ENCODE measurements at places on chromosomes 12 and 14.

DNA sequence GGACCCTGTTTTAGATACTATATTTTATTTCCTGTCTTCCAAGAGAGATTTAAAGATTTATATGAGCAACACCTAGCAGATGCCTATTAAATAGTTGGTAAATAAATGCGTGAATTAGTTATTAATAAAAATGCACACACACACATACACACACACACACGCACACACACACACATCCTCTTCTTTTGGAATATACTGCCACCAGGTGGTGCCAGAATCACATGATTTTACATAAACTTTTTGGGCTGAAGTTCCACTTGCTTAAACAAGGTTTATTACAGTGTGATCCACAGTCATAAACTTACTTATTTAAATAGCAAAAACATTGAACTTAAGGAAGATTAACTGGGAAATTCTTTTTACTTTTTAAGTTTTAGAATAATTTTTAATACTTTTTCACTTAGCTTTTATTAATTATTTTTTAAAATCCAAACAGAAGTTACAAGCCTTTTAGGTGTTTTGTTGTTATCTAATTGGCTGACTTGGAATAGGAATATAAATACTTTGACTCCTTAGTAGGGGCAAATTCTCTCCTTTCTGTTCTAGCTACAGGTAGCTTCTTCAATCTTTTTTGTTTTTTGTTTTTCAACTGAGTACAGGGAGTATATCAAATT is 17.5 kb downstream of the RAD51B start:
- peak; percentile 24 for DNase-seq

GRCh38 chr12:28879379-28879778 is 269.7 kb upstream of the FAR2 start:
- DNase-seq, result no peak

DNA sequence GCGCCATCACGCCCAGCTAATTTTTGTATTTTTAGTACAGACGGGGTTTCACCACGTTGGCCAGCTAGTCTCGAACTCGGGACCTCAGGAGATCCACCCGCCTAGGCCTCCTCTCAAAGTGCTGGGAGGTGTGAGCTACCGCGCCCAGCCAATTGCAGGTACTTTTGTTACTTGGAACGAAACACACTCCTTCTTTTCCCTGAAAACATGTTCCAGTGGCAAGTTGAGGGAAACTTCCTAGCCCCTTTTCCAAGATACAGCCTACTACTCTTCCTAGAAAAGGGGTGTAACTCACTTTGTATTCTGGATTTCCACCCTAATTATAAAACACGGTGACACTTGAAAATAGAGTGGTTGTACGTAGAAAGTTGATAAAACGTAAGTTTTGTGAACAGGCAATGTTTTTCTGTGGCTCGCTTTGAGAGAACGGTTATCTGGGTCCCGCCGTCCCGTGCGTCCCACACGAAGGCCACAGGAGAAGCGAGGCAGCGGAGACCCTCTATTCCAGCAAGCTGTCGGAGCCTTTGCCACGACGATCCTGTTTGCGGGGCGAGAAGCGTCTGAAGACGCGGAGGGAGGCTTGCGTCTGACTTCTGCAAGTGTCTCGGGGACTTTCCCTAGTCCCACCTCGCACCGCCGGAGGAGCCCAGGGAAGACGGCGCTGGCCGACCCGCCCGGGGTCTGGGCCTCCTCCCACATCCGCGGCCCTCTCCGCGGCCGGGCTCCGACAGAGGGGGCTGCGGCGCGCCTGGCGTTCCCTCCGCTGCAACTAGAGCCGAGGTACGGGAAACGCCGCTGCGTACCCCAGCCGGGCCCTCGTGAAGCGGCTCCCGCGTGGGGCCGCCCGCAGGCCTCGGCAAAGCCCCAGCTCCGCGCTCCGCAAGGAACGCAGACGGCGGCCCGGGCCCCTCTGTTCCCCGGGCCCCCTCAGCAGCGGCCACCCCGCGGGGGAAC is 745 bp downstream of the CDCA4 start:
- peak; percentile 26 for DNase-seq

DNA sequence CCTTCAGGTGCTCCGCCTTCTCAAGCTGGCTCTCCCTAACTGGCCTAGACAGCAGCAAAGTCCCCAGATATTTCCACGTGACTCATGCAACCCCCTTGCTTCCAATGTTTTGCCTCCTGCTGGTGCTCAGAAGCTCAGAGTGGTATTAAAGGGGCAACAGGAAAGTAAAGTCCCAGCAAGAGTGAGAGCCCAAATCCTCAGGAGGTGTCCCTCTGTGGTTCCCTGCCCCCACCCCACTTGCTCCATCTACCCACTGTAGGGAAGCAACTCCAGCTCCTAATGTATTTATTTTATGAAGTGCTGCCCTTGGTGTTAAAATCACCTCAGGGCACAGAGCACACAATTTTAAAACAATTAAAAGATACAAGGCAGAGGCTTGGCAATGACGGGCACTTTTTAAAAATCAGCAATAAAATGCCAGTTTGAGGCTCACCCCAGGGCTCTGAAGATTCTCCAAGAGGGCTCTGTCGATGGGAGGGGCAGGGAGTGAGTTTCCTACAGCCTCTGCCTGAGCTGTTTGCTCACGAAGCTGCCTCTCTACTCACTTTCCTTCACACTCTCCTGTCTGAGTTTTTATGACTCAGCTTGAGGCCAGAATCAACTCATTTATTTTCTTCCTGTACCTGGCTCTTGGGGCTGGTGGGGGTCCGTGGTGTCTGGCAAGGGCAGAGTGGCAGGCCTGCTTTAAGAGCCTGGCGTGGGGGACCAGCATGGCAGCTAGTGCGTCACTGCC is 81.9 kb upstream of the MAX start:
- DNase-seq, result no peak

DNA sequence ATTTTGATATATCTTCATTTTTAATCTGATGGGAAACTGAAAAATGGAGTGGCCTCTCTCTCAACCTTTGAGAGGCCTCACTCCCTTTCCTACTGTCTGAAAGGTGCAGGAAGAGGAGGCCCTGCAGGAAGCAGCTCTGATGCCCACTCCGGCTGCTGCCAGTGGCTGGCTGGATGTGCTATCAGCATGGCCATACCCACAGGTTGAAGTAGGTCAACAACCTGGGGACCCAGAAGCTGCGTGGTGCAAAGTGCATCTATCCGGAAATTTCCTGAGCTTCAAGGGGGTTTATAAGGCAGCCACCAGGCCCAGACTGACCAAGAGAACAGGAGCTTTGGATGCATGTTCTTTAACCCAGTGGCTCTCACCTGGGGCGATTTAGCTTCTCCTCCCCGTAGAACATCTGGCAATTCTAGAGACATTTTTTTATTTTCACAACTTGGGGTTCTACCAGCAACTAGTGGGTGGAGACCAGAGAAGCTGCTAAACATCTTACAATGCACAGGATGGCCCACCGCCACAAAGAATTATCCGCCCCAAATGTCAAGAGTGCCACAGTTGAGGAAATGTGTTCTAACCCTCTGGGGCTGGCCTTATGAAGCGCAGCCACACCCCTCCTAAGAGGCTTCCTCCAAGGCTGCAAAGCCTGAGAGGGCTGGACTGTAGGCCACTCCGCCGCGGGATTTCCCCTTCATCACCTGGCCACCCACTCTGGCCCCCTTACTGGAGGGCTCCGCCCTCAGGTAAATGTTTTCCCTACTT is 8.2 kb upstream of the BATF start:
- DNase-seq, result no peak

DNA sequence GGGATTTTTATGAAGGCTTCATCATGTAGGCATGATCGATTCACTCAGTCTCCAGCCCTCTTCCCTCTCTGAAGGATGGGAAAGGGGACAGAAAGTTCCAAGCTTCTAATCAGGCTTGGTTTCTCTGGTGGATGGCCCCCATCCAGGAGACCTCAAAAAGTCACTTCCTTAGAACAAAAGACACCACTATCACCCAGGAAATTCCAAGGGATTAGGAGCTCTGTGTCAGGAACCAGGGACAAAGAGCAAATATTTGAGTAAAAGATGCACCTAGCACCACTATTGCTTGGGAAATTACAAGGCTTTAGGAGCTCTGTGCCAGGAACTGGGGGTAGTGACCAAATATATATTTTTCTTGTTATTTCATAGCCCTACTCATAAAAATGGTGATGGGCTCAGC is 33.6 kb upstream of the TMX1 start:
- no peak for DNase-seq

GRCh38 chr14:104561124-104561557 is 18.4 kb upstream of the C14orf180 start:
- no peak for DNase-seq

GRCh38 chr12:82176026-82176425 is 182.2 kb downstream of the CCDC59 start:
- no peak for DNase-seq

All from stimulated activated CD8-positive, alpha-beta memory T cell treated with anti-CD3 and anti-CD28 coated beads, Interleukin-7, amount 100 ng/mL, for 1 hour (primary cell).